Activated CD8-positive, alpha-beta T cell treated with anti-CD3 and anti-CD28 coated beads, Interleukin-2, amount 10 ng/mL, durations not matched to agents 7 days and 5 days (primary cell): ENCODE measurements at places on chromosomes 5 and 9.

- DNase-seq = no peak
Observed at GRCh38 chr5:150274811-150275210, 14.8 kb downstream of the CAMK2A start.

DNA sequence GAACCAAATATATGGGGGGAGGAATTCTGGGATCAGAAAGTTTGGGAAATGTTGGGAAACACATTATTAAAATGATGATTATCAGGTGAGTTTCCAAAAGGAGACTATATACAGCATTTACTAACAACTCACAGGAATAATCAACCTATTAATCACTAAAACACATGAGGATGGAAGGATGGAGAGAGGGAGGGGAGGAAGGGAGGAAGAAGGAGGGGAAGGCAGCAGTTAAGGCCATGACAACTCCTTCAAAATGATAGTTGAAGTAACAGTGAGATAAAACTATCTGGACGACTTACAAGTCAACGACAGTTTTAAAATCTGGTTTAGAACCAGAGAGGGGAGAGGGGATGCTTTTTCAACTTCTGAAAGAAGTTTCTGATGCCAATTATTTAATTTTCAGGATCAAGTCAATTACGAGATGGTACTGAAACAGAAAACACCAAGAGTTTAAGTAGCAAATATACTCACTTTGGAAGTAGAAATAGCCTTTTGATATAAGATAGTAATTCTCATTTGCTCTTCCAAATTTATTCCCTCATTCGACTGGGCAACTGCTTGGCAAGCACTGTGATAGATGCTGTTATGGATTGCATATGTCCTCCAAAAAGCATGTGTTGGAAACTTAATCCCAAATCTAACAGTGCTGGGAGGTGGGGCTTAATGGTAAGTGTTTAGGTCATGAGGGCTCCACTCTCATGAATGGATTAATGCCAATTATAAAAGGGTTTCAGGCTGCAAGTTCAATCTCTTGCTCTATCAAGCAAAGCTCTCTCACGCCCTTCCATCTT lies 30.4 kb downstream of the FBXW11 start:
- DNase-seq = no peak

DNA sequence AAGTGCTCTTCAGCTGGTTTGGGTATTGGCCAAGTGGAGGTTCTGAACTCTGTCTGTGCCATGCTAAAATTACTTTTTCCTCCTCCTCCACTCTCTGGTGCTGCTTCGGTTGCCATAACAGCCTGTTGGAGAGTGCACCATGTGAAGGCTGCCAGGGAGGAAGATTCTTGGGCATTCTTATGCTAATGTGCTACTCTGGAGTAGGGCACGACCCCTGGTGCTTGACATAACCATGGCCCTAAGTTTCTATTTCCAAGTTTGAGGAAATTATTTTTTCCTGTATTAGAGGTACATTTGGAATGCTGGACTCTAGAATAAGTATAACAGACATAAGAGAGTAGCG lies 111.6 kb downstream of the ARHGAP26 start:
- DNase-seq = no peak

DNA sequence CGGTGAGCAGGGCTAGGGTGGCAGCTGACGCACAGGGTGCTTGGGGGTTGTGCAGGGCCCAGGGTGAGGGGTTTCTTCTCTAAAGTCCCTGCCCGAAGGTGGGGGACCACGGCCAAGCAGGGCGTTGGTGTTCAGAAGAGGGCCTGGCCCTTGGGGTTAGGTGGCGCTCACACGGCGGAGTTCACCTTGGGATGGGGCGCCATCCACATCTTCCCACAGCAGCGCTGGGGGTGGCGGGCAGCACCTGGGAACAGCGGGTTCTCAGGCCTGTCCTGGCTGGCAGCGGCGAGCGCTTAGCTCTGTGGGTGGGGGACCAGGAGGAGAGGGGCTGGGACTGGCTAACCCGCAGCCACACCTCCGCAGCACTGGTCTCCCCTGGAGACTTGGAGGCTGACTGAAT lies 6.1 kb downstream of the GPSM1 start:
- no peak for DNase-seq

DNA sequence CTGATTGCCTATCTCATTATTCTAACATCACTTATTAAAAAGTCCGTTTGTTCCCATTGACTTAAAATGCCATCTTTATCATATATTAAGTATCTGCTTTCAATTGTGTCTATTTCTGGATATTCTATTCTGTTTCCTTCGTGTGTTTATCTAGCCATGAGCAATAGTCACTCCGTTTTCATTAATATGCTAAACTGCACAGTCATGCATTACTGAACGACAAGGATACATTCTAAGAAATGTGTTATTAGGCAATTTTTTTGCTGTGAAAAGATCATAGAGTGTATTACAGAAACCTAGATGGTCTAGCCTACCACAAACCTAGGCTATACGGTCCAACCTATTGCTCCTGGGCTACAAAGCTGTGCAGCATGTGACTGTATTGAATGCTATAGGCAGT lies 482.9 kb downstream of the IRX1 start:
- DNase-seq = no peak

GRCh38 chr9:13358128-13358527 lies 78.6 kb upstream of the MPDZ start:
- DNase-seq = no peak

DNA sequence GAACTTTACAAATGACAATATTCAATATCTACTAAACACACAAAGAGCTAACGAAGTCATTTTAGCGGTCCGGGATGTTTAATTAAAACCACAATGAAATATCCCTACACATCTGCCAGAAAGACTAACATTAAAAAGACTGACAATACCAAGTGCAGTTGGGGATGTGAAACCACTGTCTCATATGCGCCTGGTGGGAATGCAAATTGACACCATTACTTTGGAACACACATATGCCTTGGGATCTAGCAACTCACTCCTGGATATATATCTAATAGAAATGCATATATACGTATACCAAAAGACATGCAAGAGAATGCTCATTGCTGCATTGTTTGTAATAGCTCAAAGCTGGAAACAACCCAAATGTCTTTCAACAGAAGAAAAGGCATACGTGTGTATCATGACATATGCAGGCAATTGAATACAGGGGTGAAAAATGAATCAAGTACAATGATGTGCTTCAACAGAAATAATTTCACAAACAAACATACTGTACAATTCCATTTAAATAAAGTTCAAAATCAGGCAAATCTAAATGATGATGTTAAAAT lies 153.3 kb downstream of the CARTPT start:
- DNase-seq = no peak

DNA sequence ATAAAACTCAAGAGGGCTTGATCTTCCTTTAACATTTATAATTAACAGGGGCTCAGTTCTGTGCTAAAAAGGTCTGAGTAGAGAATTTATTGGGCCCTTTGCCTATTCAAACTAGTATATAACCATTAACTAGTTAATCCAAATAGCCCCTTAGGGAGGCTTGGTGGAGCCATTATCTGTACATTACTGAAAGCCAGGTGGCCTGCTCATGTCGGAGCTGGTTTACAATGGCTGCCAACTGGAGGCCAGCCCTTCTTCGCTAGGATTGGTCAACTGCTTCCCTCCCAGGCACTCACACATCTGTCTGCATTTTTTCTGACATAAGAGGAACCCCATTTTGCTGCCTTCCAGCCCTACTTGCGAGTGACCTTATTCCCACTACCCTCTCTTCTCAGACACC lies 30.4 kb upstream of the NDFIP1 start:
- no peak for DNase-seq

GRCh38 chr9:127165116-127165515 lies 42.7 kb upstream of the ANGPTL2 start:
- DNase-seq = no peak

DNA sequence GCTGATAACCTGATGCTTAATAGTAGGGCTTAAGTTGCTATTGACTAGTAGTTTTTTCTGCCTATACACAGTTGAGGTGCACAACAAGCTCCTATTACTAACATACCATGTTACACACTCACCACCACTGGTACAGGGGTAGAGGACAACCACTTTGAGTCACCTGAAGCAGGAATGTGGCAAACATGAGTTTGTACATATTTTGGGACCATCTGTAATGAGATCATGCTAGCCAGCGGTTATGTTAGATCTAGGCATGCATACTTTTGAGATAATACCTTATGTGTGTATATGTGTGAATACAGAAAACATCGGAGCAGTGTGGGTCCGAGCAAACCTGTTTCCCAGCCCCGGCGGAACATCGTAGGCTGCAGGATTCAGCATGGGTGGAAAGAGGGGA lies 72.8 kb upstream of the NXNL2 start:
- DNase-seq = no peak

DNA sequence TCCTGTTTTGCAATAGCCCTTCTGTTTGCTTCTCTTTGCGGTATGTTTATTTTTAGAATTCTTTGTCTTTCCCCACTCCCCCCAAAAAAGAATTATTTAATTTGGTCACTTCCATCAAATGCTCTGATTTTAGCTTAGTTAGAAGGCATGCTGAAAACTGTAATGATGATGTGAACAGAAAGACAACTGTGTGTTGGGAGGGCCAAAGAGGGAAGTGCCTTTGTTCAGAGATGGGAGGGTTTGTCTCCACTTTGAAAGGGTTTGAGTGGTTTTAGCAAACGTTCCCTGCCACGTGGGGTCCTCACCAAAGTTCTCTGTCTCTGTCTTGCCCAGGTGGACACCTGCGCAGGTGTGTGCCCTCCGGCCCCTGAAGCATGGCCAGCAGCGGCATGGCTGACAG lies 41.9 kb downstream of the SYK start:
- DNase-seq = no peak

- no peak for DNase-seq
Observed at GRCh38 chr5:92678640-92679039, 902.4 kb downstream of the NR2F1-AS1 start.

DNA sequence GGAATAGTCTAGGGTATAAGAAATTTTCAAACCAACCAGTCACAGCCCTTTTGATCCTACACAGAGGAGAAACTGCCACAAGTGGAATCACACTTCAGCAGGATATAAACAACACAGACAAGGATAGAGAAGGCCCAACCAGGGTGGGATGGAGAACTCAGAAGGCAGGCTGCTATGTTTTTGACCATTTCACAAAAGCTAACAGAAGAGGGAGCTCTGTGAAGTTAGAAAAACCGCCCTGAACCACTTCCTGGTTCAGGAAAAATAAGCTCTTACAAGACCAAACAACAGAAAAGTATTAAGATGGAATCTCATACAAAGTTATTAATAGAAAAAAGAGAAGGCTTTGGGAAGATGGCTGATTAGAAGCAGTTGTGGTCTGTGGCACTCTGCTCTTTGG lies 960 bp upstream of the IFNB1 start:
- peak; percentile 34 for DNase-seq

DNA sequence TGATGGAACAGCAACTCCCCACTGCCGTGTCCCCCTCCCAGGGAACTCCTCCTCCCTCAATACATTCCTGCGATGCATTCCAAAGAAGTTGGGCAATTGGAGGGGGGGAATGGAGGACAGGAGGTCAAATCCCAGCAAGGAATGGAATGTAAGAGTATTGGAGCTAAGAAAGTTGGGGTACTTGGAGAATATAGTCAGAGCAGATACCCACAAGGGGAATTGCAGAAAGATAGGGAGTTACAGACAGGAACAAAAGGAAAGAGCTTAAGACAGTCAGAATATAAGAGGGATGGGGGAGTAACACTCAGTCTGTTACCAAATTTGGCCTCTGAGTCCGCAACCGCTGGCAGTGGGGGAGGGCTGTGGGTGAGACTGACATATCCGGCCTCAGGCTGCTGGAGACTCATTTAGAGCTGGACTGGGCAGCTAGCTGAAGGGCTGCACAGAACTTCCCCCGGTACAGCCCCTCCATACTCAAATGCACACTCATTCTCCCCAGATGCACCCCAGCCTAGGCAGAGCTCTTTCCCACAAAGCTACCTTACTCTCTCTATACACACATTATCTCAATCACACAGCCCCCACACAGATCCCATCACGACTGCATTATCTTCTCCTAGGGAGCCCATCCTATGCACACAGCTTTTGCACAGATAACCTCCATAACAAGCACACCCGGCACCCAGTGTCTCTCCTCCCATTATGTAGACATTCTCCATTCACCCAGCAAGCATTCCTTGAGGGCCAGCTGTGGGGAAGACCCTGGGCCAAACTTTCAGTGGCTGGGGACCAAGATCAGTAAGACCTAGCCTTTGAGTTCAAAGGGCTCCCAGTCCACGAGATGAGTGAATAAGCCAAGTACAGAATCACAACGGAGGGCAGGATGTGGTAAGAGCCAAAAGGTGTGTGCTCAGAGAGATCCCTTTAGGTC lies 3.7 kb downstream of the TLN1 start:
- DNase-seq = peak; percentile 71

DNA sequence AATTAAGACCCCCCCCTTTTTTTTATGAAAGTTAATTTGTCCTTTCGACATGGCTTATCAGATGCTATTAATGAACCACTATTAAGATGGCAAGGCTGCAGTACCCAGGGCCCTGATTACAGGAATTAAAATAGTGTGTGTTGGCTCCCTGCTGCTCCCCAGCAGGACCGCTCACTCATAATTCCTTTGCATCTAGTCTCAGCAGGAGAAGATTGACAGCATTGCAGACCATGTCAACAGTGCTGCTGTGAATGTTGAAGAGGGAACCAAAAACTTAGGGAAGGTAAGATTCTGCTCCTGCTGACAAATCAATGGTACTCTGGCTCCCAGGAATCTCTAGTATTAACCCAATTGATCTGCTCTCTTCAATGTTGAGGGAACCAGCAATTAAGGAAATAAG lies 61.0 kb downstream of the STX17 start:
- DNase-seq = no peak

DNA sequence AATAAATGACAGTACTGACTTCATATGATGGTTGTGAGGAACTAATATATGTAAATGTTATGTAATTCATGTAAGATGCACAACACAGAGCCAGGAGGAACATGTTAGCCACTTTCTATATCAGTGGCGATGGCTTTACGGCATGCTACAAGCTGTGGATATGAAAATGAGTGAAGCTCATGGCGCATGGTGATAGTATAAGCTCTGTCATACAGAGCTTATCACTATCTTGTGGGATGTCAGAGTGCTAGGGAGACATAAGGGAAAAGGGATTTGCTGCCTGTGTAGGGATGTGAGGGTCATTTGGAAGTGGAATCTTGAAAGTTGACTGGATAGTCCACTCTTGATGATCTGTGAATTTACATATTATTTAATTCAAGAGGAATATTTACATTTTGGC lies 13.6 kb downstream of the CPEB4 start:
- DNase-seq = no peak

GRCh38 chr9:137127301-137128157 lies 11.4 kb upstream of the GRIN1 start:
- peak; percentile 63 for DNase-seq

GRCh38 chr5:14269395-14269794 lies 126.3 kb downstream of the TRIO start:
- DNase-seq = no peak

- DNase-seq = no peak
Observed at GRCh38 chr9:98039607-98040017, 16.9 kb upstream of the NANS start.

- DNase-seq = no peak
Observed at GRCh38 chr9:110541950-110542349, 37.6 kb downstream of the SVEP1 start.

- DNase-seq = no peak
Observed at GRCh38 chr9:121333950-121334773, 35.9 kb downstream of the STOM start.

- no peak for DNase-seq
Observed at GRCh38 chr5:53243403-53243802, 133.8 kb upstream of the MOCS2 start.
